ENCODE measurements at places on chromosomes 4 and X.

GRCh38 chr4:64718091-64718490 lies 308.8 kb upstream of the TECRL start:
- DNase-seq, result peak; percentile 5

DNA sequence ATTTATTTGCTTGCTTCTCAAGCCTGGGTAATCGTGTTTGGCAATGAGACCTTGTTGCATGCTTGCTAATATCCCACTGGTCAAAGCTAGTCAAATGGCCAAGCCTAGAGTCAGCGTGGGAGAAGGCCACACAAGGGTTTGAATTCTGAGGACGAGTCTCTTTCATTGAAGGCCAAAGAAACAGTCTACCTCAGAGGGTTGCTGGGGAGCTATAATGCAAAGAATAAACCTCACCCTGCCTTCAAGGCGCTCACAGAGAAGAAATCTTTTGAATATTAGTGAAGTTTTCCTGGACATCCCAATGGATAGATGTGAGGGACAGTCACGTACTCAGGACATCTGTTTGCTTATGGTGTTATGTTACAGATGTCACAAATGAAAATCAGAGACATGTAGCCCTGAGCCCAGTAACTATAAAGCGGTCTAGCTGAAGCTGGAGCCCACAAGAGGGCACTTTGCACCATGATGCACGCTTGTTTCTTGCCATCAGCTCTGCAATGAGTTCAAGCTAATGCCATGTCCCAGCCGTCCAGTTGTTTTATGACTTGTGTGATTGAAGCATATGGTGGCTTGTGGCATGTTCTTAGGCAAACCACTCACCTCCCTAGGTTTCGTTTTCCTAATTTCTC lies 1.1 kb upstream of the TLR3 start:
- DNase-seq, result peak; percentile 66

DNA sequence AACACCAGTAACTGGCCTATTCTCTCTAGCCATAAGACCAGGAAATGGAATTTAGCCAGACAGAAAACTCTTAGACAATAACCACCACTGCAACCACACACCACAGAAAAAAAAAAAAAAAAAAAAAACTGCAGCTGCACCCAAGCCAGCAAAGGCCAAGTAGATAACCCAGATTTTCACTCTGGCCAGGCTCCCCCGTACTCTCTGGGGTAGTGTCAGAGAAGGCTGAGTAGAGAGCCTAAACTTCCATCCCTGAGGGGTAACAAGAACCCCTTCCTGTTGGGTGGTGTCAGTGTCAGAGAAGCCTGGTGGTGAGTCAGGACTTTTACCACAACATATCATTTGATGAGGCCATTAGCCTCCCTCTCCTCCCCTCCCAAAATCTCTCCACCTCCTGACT lies 5.6 kb upstream of the DLG3 start:
- DNase-seq, result peak; percentile 17

GRCh38 chrX:7214251-7214650 lies 66.3 kb upstream of the PUDP start:
- no peak for DNase-seq

- no peak for DNase-seq
These were observed 30.5 kb downstream of the DOCK11 start for GRCh38 chrX:118526149-118526548.

DNA sequence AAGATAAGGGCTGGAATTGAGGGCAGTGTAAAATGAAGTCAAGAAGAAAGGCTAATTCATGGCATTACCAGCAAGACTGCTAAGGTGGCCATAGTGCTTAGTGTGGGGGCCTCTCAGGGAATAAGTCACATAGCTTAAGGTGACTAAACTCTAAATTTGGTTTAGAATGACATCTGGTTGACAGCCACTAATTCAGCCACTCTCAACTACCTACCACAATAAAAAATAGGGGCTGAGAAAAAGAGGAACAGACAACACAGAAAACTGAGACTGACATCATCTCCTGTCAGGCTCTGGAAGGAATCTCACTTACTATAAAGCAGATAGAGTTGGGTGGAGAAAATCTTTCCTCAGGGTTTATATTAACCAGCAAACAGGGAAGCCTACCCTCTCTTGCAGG lies 96.9 kb downstream of the CHRDL1 start:
- no peak for DNase-seq
